Smooth muscle cell of bladder (primary cell): ENCODE measurements at places on chromosomes 1 and 21. TPM values are rescaled to one million over a fixed set of nuclear protein-coding genes. Genes with fewer than 3 reads are reported as not detected.

Gene IGSF21
- total RNA-seq = not detected in 2 replicates

Gene EFCAB14
- 22.3 and 27.5 TPM in 2 replicates for total RNA-seq

Gene C1orf122
- total RNA-seq = 18.7 and 19.8 TPM in 2 replicates

Gene NID1
- 75.4 and 113 TPM in 2 replicates for total RNA-seq

Gene CYP2J2
- total RNA-seq = under 0.01 TPM in 2 replicates

Gene KRTAP7-1
- not detected in 2 replicates for total RNA-seq

Gene RNU1-4
- 3,030 and 4,050 TPM in 2 replicates for total RNA-seq

Gene C1orf53
- total RNA-seq = 2.0 and 5.1 TPM in 2 replicates

Gene CYP4A11
- total RNA-seq = not detected in 2 replicates

Gene GJB4
- total RNA-seq = not detected in 2 replicates

Gene LCE1D
- total RNA-seq = not detected in 2 replicates

Gene BLACAT1
- total RNA-seq = under 0.01 TPM in 1 of 2 replicates, not detected in the other

Gene CFHR4
- total RNA-seq = under 0.01 TPM in 1 of 2 replicates, not detected in the other

Gene PLA2G2F
- total RNA-seq = not detected in 2 replicates
